ENCODE measurements at places on chromosomes 6 and 20.

DNA sequence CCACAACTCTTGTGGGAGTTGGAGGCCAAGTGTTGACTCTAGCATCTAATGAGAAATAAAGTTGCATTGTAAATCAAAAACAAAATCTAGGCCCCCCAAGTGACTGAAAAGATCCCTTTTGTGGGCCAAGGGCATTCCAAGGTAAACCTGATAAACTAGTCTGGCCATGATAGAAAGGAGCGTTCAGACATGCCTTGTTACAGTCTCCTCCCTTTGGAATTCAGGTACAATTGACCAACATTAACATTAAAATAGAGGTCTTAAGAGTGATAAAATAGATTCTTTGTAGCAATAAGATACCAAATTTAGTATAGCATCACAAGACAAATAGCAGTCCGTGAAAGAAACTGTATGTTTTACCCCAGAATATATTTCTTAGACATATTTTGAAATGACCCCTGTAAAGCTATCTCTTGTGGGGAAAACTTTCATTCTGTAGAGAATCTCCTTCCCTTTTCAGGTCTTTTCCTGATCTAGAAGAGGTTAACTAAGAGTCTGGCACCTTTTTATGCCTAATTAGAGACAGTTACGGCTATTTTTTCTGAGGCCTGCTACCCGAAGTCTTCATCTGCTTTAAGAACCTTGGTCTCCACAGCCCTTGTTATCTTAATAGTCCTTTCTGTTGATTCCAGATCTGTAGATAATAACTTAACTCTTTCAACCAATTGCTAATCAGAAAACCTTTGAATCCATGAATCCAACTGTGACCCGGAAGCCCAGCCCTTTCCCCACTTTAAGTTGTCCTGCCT, 495.4 kb upstream of the MMS22L start:
- DNase-seq = no peak

DNA sequence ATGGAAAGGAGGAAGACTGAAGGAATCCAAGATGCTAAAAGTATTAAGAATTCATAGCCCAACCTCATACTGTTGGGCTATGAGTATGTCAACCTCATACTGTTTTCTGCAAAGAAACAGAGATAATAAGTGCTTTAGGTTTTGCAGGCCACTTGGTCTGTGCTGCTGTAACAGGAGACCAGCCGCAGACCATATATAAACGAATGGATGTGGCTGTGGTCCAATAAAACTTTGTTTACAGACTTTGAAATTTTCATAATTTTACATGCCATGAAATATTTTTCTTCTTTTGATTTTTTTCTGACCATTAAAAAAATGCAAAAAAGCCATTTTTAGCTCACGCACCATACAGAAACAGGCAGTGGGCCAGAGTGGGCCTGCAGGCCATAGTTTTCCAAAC, 13.7 kb upstream of the THBD start:
- no peak for DNase-seq

DNA sequence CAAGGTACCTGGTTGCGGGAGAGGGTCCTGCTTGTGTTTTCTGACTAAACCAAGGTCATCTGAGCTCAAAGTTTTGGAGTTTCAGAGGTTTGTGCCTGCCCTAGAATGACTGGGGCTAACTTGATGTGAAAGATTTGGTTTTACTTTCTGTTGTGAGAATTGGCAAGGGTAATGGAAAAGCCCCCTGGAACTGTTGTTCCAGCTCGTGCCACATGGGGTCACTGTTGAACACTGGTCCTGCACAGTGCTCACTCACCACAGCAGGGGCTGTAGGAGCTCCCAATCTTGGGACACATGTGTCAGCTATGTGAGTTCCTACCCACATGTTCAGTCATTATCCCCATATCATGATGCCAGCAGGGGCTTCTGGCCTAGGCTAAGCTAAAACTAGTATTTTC, 6.5 kb downstream of the TGM6 start:
- peak; percentile 81 for DNase-seq

DNA sequence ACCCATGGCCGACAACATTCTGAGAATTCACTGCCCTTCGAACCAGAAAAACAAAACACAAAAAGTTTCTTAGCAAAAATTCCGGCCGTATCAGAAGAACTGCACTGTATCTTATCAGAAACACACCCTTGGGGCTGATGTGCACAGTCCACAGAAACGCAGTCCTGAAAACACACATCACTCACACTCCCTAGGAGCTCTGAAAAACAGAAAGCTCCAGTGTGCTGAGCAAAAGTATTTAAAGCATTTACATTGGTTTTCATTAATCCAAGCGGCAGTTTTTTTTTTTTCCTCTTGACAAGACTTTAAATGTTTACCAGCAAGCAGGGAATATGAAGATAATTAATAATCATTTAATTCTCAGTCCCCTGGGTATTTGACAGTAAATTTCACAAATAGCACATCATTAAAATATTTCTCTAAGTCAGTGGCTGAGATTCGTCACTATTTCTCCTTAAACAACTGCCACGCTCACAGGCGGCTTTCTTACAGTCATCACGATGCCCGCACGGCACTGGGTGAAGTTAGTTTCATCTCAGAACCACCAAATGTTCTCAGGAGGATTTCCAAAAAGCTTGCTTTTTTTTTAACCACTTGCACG, 13.3 kb downstream of the NFATC2 start:
- DNase-seq = no peak

DNA sequence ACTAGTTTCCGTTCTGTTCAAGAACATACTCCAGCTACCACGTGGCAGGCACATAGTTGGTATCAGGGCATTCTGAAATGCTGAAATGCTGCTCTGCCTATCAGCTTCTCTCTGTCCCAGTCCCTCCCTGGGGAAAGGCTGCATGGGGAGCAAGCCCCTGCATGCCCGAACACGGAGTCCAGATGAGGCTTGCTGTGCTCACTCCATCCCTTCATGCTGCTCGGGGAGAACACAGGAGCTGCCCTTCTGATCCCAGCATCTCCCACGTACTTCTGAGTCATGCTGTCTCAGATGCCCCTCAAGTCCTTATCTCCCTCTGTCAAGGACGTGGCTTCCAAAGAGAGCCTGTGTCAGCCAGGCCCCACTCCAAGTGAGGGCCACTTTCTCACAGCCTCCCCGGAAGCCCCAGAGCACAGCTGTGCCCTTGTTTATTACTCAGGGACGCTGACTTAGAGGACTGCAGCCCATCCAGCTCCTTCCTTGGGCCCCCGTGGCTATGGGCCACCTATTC, 29.4 kb downstream of the THBS2 start:
- no peak for DNase-seq

- no peak for DNase-seq
These were observed 89.5 kb downstream of the UBE3D start for GRCh38 chr6:82976179-82976578.

Measured in glutamatergic neuron (in vitro differentiated cells).